Tibial nerve (tissue), 4 donors: ENCODE measurements at places on chromosomes 12 and 14. TPM values are rescaled to one million over a fixed set of nuclear protein-coding genes. Genes with fewer than 3 reads are reported as not detected.

GRCh38 chr14:61632807-61633206 is 62.5 kb upstream of the HIF1A start:
- DNase-seq: no peak

DNA sequence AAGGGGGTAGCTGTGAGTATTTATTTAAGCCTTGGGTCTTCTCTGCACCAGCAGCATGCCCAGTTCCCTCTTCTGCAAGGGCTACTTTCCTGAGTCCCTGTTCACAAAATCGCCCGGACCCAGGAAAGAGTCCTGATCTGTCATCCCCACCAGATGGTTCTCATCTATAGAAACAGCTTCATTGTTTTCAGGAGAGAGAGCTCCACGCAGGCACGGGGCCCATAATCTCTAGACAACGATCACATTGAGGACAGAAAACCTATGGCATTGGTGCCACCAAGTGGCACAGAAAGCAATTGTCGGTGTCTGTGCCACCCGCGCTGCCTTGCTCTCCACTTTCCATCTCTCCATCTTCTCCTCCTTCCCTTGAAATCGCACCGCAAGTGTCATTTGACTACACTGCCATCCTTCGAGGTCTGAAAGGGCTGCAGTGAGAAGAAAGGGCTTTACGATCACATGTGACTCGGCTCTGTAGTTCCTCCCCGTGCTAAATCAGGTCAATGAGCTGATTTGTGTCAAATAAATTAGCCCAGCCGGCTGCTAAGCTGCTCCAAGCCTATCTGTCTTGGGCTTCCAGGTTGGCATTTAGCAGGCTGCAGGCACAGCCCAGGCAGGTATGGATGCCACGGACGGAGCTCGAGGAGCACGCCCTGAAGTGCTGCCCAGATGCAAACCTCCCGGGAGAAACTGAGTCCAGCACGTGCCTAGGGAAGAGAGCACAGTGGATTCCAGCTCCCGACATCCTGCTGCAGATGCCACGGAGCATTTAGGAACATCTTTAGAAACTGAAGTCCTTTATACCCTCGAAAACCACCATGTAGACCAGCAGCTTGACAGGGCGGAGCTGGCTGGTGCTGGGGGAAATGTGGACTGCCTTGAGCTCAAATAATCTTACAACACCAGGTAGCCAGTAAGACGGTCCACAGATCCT is 28.8 kb downstream of the SPRING1 start:
- DNase-seq: peak; percentile 32

DNA sequence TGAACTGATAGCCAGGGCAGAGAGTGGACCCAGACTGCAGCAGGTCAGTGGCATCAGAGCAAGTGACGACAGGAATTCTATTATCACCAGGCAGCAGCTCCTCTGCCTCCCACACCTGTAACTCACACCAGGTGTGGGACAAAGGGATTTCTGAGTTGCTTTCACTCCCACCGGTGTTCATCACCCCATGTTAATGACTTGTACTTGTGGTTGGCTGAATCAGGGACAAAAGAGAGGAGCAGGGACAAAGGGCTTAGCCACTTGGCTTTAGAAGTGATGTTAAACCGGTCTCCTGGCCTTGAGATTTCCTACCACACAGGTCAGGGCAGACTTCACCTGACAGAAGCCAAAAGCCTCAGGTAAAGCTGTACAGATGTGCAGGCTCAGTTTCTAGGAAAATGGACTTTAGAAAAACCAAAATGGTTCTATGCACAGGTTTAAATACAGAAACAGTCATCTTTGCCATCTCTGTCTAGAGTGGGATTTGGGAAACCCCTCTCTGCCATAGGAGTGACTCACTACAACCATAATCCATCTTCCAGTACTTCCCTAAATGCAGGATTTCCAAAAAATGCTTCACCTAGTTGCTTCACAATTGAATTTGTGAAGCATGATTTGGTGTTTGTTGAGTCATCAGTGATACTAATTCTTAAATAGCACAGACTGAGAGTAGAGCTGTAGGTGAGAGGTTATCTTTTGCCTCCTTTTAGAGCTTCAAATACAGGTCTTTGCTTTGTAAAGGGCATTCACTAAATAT is 158.5 kb downstream of the PRKCH start:
- no peak for DNase-seq

INSM2 gene
- total RNA-seq: not detected

CLEC4D gene
- not detected for total RNA-seq

TAS2R8 gene
- not detected for total RNA-seq

GRCh38 chr12:19641235-19642080 is 202.2 kb downstream of the AEBP2 start:
- no peak for DNase-seq

- DNase-seq: no peak
These were observed 23.0 kb upstream of the SERPINA4 start for GRCh38 chr14:94538070-94538740.

DNA sequence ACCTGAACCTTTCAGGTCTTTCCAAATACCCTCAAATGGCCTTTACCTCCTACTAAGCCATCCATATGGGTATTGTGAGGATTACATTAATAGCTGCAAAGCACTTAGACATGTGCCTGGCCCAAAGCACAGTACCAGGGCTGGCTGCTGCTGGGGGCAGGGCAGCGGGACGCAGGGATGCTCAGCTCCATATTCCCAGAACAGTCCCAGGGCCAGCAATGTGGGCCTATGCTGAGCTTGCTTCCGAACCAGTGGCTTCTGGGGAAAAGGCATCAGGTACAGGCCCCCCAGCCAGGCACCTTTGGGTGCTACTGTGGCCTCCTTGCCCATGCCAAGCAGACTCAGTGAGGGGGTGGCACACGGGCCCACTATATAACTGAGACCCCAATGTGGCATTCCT is 10.4 kb downstream of the ACTN1 start:
- no peak for DNase-seq

GRCh38 chr12:73452672-73453469 is 1084.8 kb upstream of the ATXN7L3B start:
- DNase-seq: no peak
